ENCODE measurements at places on chromosomes 6 and 20. TPM values are rescaled to one million over a fixed set of nuclear protein-coding genes. Genes with fewer than 3 reads are reported as not detected.

The ZC2HC1B gene
- total RNA-seq, result not detected

The DSP gene
- not detected for total RNA-seq

The OGFR gene
- total RNA-seq, result 83.0 TPM

The CTAGE9 gene
- total RNA-seq, result 0.21 TPM

- DNase-seq, result no peak
Observed at GRCh38 chr6:117451671-117452070, 25.9 kb upstream of the ROS1 start.

DNA sequence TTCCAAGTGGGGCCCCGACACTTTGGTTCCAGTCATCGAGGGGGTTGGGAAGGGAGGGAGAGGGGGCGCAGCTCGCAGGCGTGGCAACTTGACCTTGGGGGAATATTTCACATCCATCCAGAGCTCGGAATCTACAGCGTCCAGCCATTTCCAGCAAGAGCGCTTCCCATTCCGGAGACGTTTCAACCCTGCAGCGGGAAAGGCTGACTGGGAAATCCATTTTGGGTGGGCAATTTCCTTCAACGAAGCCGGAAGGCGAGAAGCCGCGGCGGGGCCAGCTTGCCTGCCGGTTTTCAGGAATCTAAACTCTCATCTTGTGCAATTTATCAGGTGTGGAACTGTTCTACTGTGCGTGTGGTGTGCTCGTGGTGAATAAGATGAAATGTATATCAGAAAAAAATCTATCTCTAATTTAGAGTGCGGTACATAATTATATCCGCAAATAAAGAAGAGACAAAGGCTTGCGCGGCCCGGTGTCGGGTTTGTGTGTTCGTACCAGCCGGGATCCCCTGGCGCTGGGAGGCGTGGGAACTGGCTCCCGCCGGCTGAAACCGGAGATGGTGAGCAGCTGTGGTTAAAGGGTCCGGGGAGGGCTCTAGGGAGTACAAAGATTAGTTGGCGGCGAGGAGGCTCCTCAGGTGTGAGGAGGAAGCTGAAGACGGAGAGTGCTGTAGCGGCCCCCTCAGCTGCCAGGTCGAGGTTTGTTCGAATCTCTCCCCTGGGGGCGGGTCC, 4.8 kb downstream of the SLC32A1 start:
- no peak for DNase-seq

- no peak for DNase-seq
Observed at GRCh38 chr6:143803769-143804568, 39.2 kb upstream of the LTV1 start.

- DNase-seq, result no peak
Observed at GRCh38 chr6:28693033-28693750, 167.5 kb downstream of the GPX5 start.

- DNase-seq, result no peak
Observed at GRCh38 chr20:46915575-46916257, 21.1 kb downstream of the EYA2 start.

DNA sequence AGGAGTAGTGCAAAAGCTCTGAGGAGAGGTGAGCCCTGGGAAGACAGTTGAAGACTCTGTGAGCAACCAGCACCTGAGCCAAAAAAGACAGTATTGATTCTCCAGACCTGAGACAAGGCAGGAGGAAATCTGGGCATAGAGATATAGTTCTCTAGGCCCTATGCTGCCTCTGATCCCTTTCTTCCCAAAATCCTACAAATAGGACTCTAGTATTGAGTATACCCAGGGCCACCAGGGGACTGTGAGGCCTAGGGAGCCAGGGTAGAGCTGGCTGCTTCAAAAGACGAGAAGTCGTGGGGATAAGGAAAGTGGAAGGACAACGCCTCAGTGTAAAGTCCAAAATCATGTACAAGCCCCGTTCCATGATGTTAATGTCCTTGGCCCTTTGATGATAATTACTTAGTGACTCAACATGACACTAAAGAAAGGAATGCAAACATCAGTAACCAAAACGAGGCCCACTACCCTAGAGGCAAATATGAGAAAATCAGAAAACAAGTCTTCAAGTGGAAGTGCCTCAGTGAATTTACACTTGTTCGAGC, 197.3 kb upstream of the PROKR2 start:
- DNase-seq, result no peak

- DNase-seq, result no peak
Observed at GRCh38 chr6:128572294-128572693, 51.9 kb upstream of the PTPRK start.

DNA sequence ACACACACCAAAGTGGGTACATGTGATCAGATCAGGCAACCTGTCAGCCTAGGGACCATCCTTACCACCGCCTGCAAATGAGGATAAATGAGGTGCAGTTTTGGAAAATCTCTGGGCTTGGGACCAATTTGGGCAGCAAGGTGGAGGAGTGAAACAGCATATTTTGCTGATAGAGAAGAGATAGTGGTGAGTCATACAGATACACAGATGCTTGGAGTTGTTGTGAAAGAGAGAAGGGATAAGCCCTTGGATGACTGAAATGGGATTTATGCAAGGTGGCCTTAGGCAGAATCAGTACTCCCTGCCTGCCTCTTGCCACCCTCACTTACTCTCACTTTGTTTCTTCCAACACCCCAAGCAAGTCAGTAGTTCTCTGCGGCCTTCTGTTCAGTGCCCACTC, 34.7 kb downstream of the BMP2 start:
- no peak for DNase-seq

DNA sequence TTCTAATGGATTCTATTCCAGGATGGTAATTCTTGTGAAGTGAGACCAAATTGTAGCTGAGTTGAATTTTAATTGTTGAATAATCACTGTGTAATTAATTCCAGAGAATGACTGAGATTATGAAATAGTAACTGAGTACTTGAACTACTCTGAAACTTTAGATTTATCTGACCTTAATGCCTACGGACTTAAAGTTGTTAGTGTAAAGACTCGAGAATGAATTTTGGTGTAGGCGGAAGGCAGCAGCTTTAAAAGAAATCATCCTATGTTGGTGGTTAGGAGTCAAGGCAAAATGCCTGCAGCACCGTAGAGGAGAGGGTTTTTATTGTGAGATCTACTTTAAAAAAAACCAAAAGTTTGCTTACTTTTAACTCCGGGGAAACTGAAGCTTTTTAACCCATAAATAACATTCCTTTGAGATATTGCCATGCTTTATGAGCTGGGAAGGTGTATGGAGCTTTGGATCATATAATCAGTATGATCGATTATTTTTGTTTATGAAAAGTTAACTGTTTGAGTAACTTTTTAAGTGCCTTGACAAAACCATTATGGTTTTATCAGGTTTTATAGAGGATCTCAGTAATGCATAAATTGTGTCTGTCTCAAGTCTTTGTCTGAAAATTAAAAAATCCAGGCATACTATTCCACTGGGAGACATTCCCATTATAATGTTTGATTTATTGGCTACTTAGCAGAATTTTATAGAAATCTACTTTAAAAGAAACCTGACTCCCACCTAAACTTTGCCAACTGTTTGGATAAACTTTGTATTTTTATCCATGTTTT, 46.1 kb downstream of the MYO6 start:
- DNase-seq, result no peak

Measured in natural killer cell (primary cell).